ENCODE measurements at places on chromosomes 2 and 18.
A peak's percentile ranks its signal among the peaks of the same experiment; 100 is the strongest.

DNA sequence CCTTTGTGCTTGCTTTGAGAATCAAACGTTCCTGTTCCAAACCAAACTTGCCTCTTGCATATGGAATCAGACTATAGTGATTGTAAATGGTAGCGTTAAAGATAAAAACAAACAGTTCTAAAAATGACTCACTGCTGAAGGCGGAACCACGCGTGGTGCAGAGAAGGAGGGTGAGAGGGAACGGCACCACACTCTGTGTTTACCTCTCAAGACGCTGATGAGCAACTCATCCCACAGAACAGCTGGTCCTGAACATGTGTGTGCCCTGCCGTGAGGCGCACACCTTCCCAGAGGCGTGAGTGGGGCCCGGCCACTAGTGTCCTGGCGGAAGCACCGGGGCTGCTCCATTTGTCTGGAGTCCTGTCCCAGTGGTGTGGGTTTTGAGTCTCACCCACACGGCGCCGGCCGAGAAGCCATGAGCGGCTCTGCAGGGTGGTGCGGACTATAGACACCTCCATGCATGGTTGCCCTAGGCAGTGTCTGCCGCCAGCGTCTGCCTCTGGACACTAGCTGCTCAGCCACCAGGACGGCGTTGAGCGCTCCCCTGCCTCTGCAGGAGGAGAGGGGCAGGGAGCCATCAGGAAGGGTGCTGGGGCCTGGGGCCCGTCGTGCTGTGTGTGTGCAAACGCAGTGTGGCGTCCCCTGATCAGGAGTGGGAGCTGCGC, 52.1 kb downstream of the NFATC1 start:
- no peak for DNase-seq

DNA sequence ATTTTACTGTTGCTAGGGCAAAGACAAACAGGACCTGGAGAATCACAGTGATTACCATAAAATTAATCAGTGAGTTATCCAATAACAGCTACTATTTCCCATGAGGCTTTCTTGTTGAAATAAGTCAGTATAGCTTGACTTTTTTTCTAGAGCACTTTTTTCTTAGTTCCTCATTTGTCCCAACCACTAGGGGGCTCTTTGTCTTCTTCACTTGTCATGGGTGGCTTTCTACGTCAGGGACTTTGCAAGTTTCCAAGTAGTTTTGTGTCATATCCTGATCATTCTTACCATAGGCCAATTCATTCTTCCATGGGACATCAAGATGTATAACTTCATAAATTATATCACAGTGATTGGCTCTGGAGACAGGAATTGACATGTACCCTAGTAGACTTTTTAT, 1019.6 kb upstream of the PIK3C3 start:
- no peak for DNase-seq

GRCh38 chr2:148459377-148459778, 185.2 kb upstream of the EPC2 start:
- DNase-seq, result no peak

- DNase-seq, result no peak
Measured at GRCh38 chr2:62084801-62085200, 111.1 kb upstream of the B3GNT2 start.

DNA sequence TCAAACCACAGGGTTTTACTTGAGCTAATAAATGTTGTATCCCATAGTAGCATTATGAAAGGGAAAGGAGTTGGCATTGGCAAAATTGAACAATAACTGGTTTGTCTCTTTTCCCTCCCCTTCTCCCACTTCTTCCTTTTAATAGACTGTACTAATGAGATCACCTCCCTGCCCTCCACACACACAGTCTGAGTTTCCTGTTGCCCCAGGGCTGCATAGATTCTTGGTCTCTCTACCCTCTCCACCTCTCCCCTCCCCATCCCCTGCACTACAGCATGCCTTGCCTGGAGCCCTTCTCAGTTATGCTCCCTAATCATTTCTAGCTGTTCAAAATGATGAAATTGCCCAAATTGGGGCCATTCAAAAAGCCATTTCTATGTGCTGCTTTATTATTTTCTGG, 37.2 kb upstream of the NEMP2 start:
- no peak for DNase-seq

GRCh38 chr2:3280683-3281520, 96.7 kb downstream of the EIPR1 start:
- DNase-seq, result no peak

- DNase-seq, result no peak
Measured at GRCh38 chr2:231088754-231089153, 32.1 kb downstream of the PSMD1 start.

GRCh38 chr2:58535990-58536389, 294.9 kb upstream of the FANCL start:
- no peak for DNase-seq

- no peak for DNase-seq
Measured at GRCh38 chr2:219538956-219539788, 4.4 kb downstream of the CHPF start.

DNA sequence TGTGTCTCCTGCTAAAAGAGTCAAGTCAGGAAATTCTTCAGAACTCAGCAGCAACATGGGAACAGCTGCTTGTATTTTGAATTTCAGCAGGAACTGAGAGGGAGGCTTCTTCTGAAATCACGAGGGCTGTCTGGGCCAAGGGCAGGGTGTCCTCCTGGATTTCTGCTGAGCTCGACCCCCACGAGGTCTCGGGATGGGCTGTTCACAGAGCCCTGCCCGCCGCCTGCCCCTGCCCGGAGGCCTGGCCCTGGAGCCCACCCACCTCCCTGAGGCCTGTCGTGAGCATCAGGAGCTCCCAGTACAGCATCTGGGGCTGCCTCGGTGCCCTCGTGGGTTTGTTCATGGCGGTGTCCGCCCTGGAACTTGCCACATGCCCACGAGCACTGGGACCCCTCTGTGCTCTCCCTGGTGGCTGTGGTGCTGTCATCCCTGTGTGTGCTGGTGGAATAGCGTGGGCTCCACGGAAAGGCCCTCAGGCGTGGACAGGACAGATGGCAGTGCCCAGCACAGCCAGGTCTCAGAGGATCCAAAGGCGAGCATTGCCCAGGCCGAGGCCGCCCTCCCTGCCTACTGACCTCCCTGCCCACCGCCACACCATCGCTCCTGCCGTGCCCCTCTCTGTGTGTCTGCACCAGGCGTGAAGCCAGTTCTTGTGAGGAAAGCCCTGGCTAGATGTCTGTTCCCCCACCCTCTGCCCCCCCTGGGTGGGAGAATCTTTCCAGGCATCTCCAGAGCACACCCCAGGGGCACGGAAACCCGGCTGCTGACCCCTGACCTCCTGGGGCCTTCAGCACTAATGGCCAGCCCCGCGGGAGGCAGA, 25.9 kb downstream of the RAMP1 start:
- DNase-seq, result peak; percentile 76

- DNase-seq, result no peak
Measured at GRCh38 chr2:164288235-164288634, 333.0 kb downstream of the GRB14 start.

- DNase-seq, result no peak
Measured at GRCh38 chr18:51400721-51401120, 203.2 kb upstream of the MEX3C start.

DNA sequence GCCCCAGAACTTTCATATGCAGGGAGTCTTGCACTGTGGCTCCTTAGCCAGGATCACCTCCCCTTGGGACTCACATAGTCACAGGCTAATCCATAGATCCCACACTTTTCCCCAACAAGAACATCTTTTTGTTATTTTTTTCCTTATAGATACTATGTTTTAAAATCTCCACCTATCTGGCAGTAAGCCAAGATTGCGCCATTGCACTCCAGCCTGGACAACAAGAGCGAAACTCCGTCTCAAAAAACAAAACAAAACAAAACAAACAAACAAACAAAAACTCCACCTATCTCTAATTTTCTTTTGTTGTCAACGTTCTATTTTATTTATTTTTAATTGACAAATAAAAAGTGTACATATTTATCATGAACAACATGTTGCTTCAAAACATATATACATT, 141.7 kb downstream of the PDE11A start:
- DNase-seq, result no peak

- no peak for DNase-seq
Measured at GRCh38 chr2:20226152-20226545, 1.2 kb upstream of the SDC1 start.

- no peak for DNase-seq
Measured at GRCh38 chr2:195538937-195539336, 118.1 kb upstream of the SLC39A10 start.

DNA sequence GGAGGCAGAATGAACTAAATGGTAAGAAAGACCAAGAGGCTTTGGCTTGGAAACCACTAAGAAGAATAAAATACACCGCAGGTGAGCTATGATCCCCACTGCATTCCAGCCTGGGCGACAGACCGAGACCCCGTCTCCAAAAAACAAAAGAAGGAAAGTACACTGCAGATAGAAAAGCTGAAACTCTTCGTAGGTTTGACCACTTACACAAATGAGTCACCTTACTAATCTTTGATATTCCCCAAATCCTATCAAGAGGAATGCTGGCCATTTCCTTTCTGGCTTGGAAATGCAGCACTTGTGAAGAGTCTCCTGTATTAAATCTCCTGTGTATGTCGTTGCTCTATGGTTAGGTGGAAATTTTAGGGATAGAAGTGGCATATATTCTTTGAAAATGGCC, 108.8 kb downstream of the MTCL1 start:
- DNase-seq, result no peak

DNA sequence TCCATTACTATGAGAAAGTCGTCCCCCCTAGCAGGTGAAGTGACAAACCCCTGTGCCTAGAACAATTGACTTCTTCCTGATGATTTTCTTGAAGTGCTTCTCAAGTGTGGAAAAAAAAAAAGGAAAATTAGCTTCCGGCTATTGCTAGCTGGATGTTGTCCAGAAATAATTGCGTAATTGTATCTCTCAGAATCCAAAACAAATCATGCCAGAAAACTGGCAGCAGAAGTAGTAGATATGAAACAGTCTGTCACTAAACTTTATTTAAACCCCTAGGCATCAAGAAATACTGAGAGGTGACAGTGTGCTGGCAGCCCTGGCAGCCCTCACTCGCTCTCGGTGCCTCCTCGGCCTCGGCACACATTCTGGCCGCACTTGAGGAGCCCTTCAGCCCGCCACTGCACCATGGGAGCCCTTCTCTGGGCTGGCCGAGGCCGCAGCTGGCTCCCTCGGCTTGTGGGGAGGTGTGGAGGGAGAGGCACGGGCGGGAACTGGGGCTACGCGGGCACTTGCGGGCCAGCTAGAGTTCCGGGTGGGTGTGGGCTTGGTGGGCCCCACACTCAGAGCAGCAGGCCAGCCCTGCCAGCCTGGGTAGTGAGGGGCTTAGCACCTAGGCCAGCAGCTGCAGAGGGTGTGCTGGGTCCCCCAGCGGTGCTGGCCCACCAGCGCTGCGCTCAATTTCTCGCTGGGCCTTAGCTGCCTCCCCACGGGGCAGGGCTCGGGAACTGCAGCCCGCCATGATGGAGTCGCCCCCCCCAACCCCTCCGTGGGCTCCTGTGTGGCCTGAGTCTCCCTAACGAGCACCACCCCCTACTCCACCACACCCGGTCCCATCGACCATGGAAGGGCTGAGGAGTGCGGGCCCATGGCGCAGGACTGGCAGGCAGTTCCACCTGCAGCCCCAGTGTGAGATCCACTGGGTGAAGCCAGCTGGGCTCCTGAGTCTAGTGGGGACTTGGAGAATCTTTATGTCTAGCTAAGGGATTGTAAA, 80.5 kb upstream of the ABCA12 start:
- no peak for DNase-seq

All from uterus (tissue), 4 donors.